SJCRH30 (cell line): ENCODE measurements at places on chromosomes 4 and X. TPM values are rescaled to one million over a fixed set of nuclear protein-coding genes. Genes with fewer than 3 reads are reported as not detected.

GRCh38 chr4:4837316-4837715, 22.1 kb upstream of the MSX1 start:
- DNase-seq = no peak
- H3K27me3 ChIP-seq = peaks cover 7% of the 10 kb centered on the region
- H3K4me1 ChIP-seq = no peaks in the 10 kb centered on the region
- no peaks in the 10 kb centered on the region for H3K36me3 ChIP-seq

TGIF2LX gene
- not detected in 2 replicates for total RNA-seq

DNA sequence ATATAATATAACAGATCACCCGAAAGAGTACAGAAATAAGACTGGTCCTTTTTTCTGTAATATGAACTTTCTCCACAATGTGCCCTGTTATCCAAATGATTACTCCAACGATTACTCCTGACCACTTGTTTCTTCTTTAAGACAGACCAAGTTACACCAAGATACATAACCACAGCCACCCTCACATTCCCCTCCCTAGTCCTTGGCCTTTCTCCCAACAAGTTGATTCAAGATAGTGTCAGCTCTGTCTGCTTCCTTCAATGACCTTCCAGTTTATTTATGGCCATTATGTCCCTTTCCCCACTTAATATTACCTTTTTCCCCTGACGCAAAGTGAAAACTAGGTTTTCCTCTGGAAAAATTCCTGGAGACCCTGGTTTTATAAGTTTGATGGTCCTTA, 397.2 kb downstream of the FAM47B start:
- H3K27me3 ChIP-seq = no peaks in the 10 kb centered on the region
- no peaks in the 10 kb centered on the region for H3K4me1 ChIP-seq
- no peak for DNase-seq
- H3K27ac ChIP-seq = no peak overlapping the region

- no peak overlapping the region for H3K4me3 ChIP-seq
- no peaks in the 10 kb centered on the region for H3K27me3 ChIP-seq
- no peak overlapping the region for H3K27ac ChIP-seq
- DNase-seq = peak; percentile 15
These were observed 89.5 kb downstream of the TASL start for GRCh38 chrX:30488092-30488491.

IL2 gene
- total RNA-seq = not detected in 2 replicates

CT45A10 gene
- not detected in 2 replicates for total RNA-seq

SHROOM2 gene
- 0.57 and 0.84 TPM in 2 replicates for total RNA-seq
